ENCODE measurements at places on chromosomes 4 and X. TPM values are rescaled to one million over a fixed set of nuclear protein-coding genes. Genes with fewer than 3 reads are reported as not detected.
A peak's percentile ranks its signal among the peaks of the same experiment; 100 is the strongest.

- H3K27me3 ChIP-seq = no peaks in the 10 kb centered on the region
- no peaks in the 10 kb centered on the region for H3K4me1 ChIP-seq
- DNase-seq = peak; percentile 28
- H3K36me3 ChIP-seq = no peaks in the 10 kb centered on the region
- H3K27ac ChIP-seq = no peak overlapping the region
Measured at GRCh38 chr4:7392438-7393421, 42.0 kb downstream of the PSAPL1 start.

- DNase-seq = no peak
- no peaks in the 10 kb centered on the region for H3K4me1 ChIP-seq
- no peaks in the 10 kb centered on the region for H3K27me3 ChIP-seq
- no peaks in the 10 kb centered on the region for H3K36me3 ChIP-seq
- H3K4me3 ChIP-seq = no peak overlapping the region
- H3K27ac ChIP-seq = no peak overlapping the region
Measured at GRCh38 chr4:146029147-146029546, 90.5 kb upstream of the ZNF827 start.

- no peaks in the 10 kb centered on the region for H3K36me3 ChIP-seq
- H3K4me1 ChIP-seq = no peaks in the 10 kb centered on the region
- H3K27me3 ChIP-seq = no peaks in the 10 kb centered on the region
- no peak overlapping the region for H3K27ac ChIP-seq
- H3K4me3 ChIP-seq = no peak overlapping the region
Measured at GRCh38 chr4:53465891-53466290, 88.5 kb downstream of the FIP1L1 start.

GRCh38 chr4:54322818-54323417 is 93.8 kb downstream of the PDGFRA start:
- no peaks in the 10 kb centered on the region for H3K36me3 ChIP-seq
- H3K27ac ChIP-seq = no peak overlapping the region
- no peaks in the 10 kb centered on the region for H3K27me3 ChIP-seq
- H3K4me1 ChIP-seq = no peaks in the 10 kb centered on the region

DNA sequence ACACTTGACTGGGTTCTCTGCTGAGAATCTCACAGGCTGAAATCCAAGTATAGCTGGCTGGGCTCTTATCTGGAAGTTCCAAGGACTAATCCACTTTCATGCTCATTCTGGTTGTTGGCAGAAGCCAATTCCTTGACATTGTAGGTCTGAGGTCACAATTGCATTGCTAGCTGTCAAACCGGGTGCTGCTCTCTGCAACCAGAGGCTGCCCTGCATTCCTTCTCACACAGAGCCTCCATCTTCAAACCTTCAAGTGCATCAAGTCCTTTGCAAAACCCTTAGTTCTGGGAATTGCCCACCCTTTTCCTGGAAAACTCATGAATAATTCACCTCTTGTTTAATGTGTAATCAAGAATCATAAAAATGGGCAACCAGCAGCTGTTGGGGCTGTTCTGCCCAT is 404.2 kb downstream of the KCNIP4 start:
- H3K4me3 ChIP-seq = no peak overlapping the region
- no peaks in the 10 kb centered on the region for H3K27me3 ChIP-seq
- no peak for DNase-seq
- H3K36me3 ChIP-seq = no peaks in the 10 kb centered on the region

GRCh38 chr4:116055857-116056827 is 942.7 kb upstream of the NDST4 start:
- no peaks in the 10 kb centered on the region for H3K4me1 ChIP-seq
- no peaks in the 10 kb centered on the region for H3K27me3 ChIP-seq
- H3K36me3 ChIP-seq = no peaks in the 10 kb centered on the region

DNA sequence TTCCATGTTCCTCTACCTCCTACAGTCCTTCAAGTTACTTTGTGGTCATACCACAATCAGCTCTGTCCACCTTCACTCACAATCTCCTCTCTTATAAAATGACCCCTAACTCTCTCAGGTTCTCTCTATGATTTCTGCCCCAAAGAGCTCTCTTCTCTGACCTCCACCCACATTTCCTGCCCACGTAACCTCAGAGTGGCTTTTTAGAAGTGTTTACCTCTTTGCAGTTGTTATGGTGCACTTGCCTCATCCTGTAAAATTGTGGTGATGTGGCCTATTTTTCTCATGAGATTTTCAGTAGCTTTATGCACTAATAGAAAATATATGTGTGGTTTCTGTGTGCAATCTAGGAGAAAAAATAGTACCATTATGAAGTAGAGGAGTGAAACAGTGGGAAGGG is 215.8 kb downstream of the PACRGL start:
- H3K4me3 ChIP-seq = no peak overlapping the region
- no peaks in the 10 kb centered on the region for H3K36me3 ChIP-seq
- no peaks in the 10 kb centered on the region for H3K27me3 ChIP-seq
- DNase-seq = no peak
- no peak overlapping the region for H3K27ac ChIP-seq

DNA sequence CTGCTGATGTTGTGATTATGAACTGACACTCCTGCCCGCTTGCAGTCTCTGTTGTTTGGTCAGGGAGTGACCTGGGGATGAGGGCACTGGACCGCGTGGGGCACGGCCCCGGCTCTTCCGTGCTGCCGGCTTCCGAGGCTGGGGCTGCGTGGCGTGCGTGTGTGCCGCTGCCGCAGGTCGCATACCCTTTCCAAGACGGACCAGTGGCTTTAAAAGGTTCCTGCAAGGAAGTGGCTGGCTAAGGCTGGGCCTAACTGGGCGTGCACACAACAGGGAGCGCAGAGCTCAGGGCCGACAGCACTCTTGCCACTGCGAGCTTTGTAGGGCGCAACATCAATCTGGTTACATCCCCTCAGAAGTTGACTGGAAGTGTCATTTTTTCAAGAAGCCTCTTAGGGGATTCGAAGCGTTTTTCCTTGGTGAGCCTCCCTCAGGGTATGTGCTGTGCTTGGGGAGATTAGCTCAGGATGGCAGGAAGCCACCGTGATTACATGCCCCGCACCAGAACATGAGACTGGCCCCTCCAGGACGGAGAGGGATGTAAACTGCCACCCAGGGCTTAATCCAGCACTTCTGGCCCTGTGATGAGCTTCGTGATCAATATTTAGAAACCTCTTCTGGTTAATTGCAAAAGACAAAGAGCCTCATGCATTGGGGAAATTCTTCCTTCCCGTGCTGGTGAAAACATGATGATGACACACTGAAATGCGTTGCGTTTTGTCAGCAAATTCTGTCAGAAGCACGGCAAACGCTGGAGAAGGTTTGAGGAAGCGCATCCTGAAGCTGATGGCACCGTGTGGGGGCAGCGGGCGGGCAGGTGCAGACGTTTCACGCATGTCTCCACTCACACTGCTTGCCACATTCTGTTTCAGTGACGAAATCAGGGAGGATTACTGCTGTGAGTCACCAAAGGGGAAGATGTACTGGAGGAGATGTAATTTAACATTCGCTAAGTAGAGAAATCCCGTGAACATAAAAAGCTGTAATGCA is 11.1 kb downstream of the MAEA start:
- H3K27ac ChIP-seq = peak overlapping the region; percentile 45
- H3K27me3 ChIP-seq = no peaks in the 10 kb centered on the region
- no peaks in the 10 kb centered on the region for H3K4me1 ChIP-seq
- H3K4me3 ChIP-seq = no peak overlapping the region

DNA sequence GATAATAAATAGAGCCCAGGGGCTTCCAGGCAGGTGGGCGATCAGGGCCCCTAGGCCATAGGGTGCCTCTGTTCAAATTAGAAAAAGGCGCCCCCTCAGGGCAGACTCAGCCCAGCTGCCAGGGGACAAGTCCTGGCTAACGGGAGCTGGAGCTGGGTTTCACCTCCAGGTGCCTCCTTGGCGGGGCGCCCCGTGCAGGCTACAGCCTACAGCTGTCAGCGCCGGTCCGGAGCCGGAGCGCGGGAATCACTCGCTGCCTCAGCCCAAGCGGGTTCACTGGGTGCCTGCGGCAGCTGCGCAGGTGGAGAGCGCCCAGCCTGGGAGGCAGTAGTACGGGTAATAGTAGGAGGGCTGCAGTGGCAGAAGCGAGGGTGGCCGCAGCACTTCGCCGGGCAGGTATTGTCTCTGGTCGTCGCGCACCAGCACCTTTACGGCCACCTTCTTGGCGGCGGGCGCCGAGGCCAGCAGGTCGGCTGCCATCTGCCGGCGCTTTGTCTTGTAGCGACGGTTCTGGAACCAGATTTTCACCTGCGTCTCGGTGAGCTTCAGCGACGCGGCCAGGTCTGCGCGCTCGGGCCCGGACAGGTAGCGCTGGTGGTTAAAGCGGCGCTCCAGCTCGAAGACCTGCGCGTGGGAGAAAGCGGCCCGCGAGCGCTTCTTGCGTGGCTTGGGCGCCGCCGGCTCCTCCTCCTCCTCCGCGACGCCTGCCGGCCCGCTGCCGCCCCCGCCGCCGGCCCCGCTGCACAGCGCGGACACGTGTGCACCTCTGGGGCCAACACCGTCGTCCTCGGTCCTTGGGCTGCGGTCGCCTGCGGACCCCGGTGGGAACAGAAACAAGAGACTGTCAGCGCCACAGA is 2.4 kb downstream of the NKX3-2 start:
- H3K27me3 ChIP-seq = peaks cover 73% of the 10 kb centered on the region
- no peaks in the 10 kb centered on the region for H3K4me1 ChIP-seq
- no peaks in the 10 kb centered on the region for H3K36me3 ChIP-seq
- DNase-seq = no peak
- H3K4me3 ChIP-seq = no peak overlapping the region

- DNase-seq = no peak
- no peaks in the 10 kb centered on the region for H3K36me3 ChIP-seq
- no peak overlapping the region for H3K27ac ChIP-seq
- no peaks in the 10 kb centered on the region for H3K4me1 ChIP-seq
- H3K27me3 ChIP-seq = no peaks in the 10 kb centered on the region
Measured at GRCh38 chr4:164799410-164799809, 45.5 kb downstream of the SMIM31 start.

Gene AASDH
- total RNA-seq = 13.6 TPM

Gene BRS3
- total RNA-seq = not detected

Gene ARMCX6
- total RNA-seq = 34.4 TPM

Gene BMPR1B
- total RNA-seq = 13.6 TPM

Gene PPP1R2C
- total RNA-seq = not detected

Gene PDZD4
- total RNA-seq = 21.3 TPM

Gene AGA
- 4.4 TPM for total RNA-seq

Gene CDKL5
- 9.7 TPM for total RNA-seq

Data from uterus (tissue), 4 donors.